Central memory CD8-positive, alpha-beta T cell (primary cell): ENCODE measurements at places on chromosomes 12 and 14.

- DNase-seq, result no peak
Observed at GRCh38 chr12:58725400-58726105, 194.8 kb downstream of the LRIG3 start.

DNA sequence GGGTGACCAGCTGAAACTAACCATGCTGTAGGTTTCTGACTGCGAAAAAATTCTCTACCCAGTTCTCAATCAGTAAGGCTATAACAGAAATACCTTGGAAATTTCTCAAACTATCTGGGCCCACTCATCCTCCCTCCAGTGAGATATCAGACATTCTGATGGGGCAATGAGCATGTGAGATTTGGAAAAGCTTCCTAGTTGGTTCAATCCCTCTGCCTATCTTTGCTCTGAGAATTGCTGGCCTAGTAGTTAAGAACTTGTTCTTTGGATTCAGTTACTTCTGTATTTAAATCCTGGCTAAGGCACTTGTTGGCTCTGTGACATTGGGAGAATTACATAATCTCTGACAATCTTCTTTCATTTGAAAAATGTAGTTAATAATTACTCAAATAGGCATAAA is 119.4 kb downstream of the SLC15A5 start:
- no peak for DNase-seq

GRCh38 chr12:116194935-116195431 is 82.5 kb downstream of the MED13L start:
- no peak for DNase-seq

DNA sequence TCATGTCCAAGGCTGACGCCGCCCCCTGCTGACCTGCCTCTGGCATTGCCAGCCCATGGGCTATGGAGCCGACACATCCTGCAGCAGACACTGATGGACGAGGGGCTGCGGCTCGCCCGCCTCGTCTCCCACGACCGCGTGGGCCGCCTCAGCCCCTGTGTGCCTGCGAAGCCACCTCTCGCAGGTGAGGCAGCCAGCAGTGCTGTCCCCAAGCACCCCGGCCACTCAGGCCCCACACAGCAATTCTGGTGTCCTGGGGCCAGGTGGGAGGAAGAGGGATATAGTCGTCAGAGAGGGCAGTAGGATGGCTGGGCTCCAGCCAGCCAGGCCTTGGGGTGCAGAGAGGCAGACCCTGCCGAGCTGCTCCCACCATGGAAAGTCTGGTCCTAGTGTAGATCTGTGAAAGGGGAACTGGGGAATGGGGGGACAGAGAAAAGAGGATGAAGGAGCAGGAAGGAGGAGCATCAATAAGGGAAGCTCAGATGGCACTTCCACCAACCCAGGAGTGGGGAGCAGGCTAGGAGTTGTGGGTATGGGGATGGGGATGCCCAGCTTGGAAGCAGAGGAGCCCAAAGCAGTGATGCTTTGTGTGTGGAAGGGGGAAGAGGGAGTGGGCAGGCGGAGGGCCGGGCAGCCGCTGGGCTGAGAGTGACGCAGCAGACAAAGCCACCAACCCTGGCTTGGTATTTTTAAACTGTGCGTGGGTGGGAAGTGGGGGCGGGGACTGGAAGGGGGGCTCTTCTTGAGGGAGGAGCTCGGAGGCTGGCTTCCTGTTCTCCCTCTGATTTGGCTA is 4.7 kb downstream of the NAB2 start:
- no peak for DNase-seq

GRCh38 chr12:56160193-56160763 is 2.1 kb downstream of the MYL6 start:
- no peak for DNase-seq

DNA sequence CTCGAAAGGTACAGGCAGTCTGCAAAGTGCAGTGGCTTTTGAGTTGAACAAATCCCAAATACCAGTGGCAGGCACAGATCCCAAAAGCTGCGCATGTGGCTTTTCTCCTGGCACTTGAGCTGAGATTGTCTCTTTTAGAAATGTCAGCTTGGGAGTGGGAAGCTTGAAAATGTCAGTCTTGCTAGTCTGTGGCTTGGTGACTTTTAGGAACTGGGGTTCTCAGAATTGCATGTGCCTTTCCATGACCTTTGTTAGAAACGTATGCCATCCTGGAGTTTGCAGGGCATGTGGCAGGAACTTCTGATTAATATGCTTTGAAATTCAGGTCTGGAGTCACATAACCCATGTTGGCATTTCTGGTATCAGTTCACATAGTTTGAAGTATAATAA is 182.1 kb downstream of the CHST11 start:
- DNase-seq, result no peak

DNA sequence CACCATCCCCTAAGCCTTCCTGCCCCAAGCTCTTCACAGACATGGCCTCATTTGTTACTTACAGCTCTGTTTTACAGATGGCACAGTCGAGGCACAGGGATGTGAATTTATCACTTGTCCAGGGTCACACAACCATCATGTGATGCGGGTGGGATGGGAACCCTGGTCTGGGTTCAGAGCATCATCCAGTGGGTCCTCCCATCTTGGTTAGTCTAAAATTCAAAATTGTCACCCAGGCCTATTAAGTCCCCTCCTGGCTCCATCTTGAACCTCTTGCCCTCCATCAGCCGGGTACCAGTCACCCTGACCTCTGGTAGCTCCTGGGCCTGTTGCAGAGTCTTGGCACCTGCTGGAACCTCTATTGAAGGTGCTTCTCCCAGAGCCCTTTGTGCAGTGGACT is 52.9 kb downstream of the ACACB start:
- DNase-seq, result no peak

- DNase-seq, result no peak
Observed at GRCh38 chr14:96817750-96818666, 20.8 kb downstream of the VRK1 start.

DNA sequence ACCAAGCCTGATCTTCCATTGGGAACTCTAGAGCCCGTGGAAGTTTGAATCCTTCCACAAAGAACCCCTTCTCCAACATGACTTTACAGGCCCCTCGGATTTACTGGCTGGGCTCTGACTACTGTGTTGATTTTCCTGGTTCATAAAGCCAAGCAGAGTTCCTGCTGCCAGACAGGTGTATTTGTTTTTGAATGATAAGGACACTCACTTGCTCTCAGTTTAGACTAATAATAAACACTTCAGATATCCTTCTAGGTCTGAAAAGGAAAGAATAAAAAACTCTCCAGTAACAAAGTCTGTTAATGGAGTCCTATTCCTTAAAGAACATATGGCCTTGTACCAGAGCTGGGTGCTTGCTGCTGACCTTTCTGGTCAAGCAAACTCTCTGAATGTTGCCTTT is 31.0 kb downstream of the SIX1 start:
- DNase-seq, result no peak

DNA sequence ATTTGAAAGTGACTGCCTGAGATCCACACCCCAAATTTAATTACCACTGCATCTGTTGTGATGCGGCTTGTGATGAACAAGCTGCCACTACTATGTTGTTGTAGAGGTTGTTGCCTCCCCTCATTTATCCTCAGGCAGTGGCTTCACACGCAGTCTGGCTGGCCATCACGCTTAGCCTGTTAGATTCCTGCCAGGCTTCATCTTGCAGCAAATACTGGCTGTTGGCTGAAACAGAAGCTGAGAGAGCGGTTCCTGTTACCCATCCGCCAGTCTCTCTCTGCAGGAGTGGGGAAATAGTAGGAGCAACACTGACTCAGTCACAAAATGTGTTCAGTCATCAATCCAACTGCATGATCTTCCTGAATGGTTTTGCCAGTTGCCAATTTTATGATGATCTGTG is 934.4 kb downstream of the FLRT2 start:
- no peak for DNase-seq

DNA sequence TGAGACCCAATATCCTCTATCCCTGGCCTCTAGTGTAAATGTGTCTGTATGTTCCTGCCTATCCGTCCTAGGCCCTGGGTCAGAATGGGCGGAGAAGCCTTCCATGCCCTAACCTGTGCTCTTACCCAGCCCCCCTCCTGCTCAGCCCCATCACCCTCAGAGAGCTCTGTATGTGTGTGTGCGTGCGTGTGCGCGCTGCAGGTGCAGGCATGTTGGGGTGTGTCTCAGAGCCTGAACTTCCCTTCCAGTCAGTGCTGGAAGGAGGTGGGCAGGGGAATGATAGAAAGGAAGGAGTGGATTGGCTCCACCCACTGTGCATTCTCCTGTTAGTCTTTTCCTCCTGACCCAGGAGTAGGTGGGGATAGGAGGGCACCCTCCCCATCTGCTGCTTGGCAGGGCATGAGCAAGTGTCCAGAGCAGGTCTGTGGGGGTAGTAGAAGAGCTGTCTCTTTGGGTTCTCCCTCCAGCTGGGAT is 7.2 kb downstream of the NAB2 start:
- no peak for DNase-seq

DNA sequence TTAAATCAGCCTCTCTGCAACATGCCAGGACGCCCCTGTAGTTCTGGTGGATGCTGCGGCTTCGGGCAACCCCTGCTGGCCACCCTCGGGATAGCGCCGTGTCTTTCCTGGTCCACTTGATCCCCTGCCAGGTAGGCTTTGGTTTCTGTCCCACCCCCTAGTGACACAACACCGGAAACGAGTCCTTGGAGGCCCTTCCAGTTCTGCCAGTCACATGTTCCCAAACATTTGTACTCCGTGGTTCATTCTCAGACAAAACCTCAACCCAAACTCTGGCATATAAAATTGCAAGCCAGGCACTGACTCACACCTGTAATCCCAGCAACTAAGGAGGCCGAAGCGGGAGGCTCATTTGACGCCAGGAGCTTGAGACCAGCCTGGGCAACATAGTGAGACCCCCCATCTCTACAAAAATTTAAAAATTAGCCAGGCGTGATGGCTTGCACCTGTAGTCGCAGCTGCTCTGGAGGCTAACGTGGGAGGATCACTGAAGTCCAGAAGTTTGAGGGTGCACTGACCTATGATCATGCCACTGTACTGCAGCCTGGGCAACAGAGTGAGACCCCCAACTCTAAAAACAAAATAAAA is 37.0 kb downstream of the RASAL1 start:
- DNase-seq, result peak; percentile 29

GRCh38 chr12:128852885-128853599 is at the start of gene GLT1D1:
TSS of gene GLT1D1 (plus strand) at chr12:128853478. CDS start at chr12:128853582, 104 bp downstream.
- no peak for DNase-seq

DNA sequence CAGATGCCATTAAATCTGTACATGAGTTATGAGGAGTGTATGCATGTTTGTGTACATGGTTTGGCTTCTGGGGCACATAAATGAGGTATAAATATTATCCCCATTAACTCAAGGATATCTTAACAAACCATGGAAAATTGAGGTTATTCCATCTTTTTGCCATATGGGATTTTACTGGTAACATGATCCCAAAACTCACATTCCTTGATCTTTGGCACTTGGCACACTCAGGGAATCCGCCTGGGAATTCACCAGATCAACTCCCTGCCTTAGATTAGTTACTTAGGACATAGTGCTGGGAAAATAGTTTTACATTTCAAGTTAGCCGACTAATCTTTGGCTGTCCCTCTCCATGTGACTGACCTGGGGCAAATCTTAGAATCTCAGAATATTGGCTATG is 16.9 kb downstream of the CDKN1B start:
- DNase-seq, result no peak

- no peak for DNase-seq
Observed at GRCh38 chr14:90087433-90087832, 25.6 kb downstream of the KCNK13 start.

GRCh38 chr12:53324113-53324778 is 2.8 kb upstream of the AAAS start:
- peak; percentile 33 for DNase-seq

DNA sequence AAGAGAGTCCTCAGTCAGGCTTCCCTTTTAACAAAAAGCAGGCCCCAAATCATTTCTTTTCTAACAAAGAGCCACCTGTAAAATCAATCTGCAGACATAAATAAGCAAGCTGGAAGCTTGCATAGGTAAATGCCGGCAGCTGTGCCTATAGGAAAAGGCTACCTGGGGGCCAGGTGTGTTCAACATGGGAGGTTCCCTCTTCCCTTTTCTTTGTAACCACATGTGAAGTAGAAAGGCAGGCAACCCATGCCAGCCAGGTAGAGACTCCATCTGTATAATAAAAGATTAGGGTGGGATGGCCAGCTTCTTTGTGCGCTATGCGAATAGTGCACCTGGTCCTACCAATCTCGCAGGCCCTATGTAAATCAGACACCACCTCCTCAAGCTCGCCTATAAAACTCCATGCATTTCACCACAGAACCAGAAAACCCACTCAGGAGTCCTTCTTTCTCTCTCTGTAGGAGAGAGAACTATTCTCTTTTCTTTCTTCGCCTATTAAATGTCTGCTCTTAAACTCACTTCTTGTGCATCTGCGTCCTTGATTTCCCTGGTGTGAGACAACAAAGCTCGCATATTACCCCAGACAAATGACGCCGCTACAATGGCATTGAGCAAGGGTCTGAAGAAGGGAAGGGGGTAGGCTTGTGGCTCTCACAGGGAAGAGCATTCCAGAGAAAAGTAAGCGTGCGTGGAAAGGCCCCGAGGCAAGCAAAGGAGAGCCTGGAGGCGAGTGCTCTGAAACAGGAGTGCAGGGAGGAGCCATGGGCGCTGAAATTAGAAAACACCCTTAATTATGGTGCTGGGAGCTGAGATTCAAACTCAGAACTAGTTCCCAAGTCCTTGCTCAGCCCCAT is 67.2 kb downstream of the TTC9 start:
- no peak for DNase-seq

DNA sequence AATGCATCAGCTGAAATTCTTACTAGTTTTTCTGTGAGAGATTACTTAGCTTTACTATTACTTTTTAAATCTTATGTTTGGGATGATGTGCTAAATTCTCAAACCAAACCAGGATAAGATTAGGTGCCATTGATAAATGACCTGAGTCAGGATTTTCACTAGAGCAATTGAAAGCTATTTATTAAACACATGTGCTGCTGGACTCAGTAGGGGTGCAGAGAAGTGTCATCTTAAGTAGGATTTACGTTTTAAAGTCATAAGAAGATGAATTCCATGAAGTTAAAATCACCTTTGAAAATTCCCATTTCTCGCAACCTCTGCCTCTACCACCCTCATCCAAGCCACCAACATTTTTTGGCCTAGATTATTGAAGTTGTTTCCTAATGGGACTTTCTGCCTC is 8.8 kb downstream of the TMEM263 start:
- DNase-seq, result no peak

- DNase-seq, result no peak
Observed at GRCh38 chr14:61953602-61954001, 191.4 kb downstream of the SNAPC1 start.

- no peak for DNase-seq
Observed at GRCh38 chr14:70670992-70671651, 29.4 kb downstream of the TTC9 start.

DNA sequence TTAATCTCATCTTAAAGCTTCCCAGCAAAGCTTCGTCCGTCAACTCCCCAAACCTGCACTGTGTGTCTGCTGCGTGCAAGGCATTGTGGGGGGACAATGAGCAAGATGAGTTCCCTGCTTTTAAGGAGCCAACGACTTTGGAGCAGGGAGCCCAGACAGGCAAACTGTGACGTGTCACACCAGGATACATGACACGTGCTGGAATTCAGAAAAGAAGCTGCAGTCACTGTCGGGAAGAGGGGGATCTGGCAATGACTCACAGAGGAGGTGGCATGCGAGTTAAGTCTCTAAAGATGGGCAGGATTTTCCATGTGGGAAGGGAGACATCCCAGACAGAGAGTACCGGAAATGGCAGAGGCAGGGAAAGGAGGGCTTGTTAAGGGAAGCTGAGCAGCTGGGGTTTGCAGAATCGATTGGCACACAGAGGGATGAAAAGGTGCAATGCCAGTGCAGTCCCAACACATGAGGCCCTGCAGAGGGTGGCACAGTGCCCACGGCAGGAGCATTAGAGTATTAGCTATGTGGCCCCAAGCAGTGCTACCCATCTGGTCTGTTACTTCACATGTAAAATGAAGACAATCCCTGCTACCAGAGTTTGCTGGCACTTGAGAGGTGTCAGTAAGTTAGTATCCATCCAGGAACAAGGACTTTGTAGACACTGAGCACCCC is 52.9 kb downstream of the SETD3 start:
- no peak for DNase-seq
